Umbilical cord (tissue), 2 donors: ENCODE measurements at places on chromosomes 4 and X. TPM values are rescaled to one million over a fixed set of nuclear protein-coding genes. Genes with fewer than 3 reads are reported as not detected.

The LPAR4 gene
- total RNA-seq = 4.8 TPM

The SLITRK4 gene
- 33.7 TPM for total RNA-seq

The CXCL13 gene
- total RNA-seq = 2.4 TPM

The LRP2BP gene
- 6.5 TPM for total RNA-seq

The RBM47 gene
- 15.9 TPM for total RNA-seq

The AMOT gene
- 12.5 TPM for total RNA-seq

The ADAMTS3 gene
- 9.9 TPM for total RNA-seq

The TRPC3 gene
- 8.7 TPM for total RNA-seq

The AFM gene
- total RNA-seq = not detected

The EIF4E gene
- total RNA-seq = 130 TPM

The ADRA2C gene
- 0.96 TPM for total RNA-seq

The CASK gene
- 87.6 TPM for total RNA-seq

The TMEM47 gene
- 83.1 TPM for total RNA-seq

The GASK1B gene
- total RNA-seq = 150 TPM
